Hematopoietic multipotent progenitor cell treated with erythropoietin and hydrocortisone succinate and interleukin-3 and kit ligand, for 15 days (in vitro differentiated cells): ENCODE measurements at places on chromosomes 13 and 19.

DNA sequence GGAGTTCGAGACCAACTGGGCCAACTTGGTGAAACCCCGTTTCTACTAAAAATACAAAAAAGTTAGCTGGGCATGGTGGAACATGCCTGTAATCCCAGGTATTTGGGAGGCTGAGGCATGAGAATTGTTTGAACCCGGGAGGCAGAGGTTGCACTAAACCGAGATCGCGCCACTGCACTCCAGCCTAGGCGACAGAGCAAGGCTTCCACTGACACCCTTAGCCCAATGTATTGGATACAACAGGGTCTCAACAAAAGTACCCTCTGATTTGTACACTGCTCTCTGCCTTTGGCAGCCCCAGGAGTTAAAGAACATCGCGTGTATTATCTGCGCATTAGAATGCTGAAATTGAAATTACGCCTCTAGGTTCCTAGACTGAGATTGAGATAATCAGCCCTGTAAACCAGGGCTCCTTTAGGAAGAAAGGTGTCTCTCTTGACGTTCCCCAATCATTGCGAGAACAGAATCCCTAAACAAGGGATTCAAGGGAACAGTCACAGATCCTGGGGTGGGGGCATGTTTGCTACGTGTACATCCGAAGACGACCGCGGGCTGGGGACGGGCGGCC is 21.9 kb downstream of the IPO5 start:
- no peak for DNase-seq

DNA sequence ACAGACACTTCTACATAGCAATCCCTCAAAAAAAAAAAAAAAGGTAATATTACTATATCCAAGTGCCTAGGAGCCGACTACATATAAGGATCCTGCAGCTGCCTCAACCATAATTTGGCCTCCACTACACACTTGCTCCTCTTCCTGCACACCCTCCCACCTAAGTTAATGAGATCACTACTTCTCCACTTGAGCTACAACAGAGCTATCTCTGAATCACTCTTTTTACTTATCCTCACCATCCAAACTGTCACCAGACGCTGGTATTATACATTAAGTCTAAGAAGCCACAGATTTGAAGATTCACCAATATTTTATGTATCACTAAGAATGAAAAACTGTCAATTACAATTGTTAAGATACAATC is 8.3 kb downstream of the OBI1 start:
- DNase-seq: no peak

- DNase-seq: no peak
Observed at GRCh38 chr13:36847606-36848005, 28.6 kb downstream of the RFXAP start.

DNA sequence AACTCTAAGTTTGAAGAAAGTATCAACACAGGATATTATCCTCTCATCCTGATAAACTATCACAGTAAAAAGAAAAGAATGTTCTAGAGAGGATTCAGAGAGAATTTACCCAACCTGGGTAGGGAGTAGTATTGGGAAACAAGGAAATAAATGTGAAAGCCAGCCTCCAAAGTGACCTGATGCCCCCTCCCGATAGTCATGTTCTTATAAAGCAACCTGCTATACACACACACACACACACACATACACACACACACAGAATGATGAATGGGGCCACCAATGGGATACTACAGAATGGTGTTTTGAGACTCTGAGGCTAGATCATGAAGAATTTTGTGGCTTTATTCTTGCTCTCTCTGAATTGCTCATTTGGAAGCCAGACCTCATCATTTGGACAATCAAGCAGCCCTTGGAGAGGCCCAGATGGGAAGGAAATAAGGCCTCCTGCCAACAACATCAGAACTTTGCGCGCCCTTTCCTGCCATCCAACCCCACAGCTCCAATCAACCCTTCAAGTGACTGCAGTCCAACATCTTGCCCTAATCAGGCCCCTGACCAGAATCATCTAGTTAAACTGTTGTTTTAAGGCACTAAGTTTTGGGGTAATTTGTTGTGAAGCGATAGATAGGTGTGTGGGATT is 807.9 kb upstream of the ARGLU1 start:
- no peak for DNase-seq

DNA sequence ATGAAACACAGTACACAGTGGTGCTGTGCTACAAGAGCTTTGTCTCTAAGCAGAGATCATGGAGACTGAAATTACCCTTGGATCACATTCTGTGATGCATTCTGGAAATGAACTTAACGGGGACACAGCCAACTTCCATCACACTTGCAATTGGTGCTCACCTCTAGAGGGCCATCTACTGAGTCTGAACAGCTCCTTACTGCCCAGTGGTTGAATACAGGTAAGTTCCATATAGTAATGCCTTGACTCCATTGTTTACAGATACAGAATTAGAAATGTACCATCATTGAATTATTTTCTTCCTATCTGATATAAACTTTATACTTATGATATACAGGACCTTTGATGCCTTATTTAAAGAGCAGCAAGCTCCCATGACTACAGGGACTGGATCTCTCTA is 686.4 kb downstream of the PCDH9 start:
- DNase-seq: no peak

- DNase-seq: no peak
Observed at GRCh38 chr13:97125810-97126738, 96.1 kb upstream of the MBNL2 start.

DNA sequence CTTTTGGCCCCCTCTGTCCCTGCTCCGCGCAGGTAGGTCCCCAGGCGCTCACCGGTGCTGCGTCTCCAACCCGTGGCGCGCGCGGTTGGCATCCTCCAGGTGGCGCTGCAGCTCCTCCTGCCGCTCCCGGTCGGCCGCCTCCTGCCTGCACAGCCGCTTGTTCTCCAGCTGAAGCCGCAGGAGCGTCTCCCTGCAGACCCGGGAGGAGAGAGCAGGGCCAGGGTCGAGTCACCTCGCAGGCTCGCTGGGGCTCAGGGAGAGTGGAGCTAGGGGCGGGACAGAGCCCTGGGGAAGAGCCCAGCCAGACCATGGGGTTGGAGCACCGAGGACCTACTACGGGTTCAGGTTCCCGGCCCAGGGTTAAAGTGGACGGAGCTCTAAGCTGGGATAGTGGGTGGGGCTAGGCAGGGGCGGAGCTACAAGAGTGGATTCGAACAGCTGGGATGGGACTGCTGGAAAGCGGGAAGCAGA is 9.3 kb downstream of the HOOK2 start:
- no peak for DNase-seq

DNA sequence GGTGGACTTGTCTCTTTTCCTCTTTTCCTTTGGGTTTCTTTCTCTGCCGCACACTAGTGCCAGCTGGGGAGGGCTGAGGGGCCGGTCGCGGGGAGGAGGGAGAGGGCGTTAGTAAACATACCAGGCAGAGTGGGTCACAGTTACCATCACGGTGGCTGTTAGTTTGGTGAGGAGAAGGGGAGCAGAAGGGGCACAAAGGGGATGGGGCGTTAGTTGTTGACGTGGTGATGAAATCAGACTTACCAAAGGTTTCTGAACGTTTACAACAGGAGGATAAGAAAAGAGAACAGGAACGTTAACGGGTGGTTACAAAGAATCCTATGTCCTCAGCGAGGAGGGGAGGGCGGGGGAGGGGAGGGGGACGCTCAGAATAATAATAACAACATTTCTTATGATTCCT is 77.9 kb downstream of the PTPRS start:
- no peak for DNase-seq

DNA sequence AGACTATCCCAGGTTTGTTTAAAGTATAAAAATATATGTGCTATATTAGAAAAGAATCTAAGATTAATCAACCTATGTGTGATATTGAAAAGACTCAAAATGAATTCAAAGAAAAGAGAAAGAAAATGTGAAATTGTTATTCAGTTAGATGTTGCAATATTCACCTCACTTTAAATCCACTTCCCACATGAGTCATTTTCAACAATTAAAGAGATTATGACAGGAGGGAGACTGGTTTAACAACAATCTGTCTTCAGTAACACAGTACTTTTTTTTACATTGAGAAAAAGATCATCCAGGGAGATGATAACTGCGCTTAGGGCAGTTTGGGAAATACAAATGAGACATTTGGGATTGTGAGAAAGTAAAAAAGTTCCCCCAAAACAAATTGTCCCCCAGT is 1246.2 kb downstream of the SLITRK1 start:
- no peak for DNase-seq

- DNase-seq: no peak
Observed at GRCh38 chr13:22757530-22758120, 423.2 kb upstream of the SGCG start.

- no peak for DNase-seq
Observed at GRCh38 chr19:41398598-41398997, 980 bp downstream of the BCKDHA start.

DNA sequence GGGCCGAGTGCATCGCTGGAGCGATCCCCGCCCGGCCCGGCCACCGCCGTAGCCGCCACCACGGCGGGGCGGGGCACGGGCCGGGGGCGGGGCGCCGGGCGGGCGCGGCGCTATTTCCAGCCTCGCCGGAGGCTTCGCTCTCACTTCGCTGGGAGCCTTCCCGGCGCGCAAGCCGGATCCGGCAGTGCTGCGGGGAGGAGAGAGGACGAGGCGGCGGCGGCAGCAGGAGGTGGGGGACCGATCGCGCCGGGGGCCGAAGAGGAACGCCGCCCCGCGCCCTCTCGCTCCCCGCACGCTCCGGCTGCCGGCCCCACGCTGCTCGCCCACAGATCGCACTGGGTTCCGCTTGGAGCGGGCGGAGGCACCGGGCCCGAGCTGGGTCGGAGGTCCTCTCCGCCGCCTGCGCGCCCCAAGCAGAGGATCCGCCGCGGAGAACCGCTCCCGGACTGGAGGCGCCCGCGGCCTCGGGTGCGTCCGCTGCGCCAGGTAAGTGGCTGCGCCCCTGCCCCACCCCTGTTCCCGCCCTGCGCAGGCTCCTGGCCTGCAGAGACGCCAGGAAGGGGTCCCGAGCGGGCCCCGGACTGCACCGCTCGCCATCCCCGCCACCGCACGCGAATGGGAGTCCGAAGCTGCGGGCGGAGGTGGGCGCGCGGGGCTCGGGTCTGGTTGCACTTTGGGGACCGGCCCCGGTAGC is at the start of gene CHST8:
TSS of gene CHST8 (plus strand) at position 143 of the 694 bp plus-strand sequence. CDS start 67,309 bp downstream, outside the sequence.
- no peak for DNase-seq

DNA sequence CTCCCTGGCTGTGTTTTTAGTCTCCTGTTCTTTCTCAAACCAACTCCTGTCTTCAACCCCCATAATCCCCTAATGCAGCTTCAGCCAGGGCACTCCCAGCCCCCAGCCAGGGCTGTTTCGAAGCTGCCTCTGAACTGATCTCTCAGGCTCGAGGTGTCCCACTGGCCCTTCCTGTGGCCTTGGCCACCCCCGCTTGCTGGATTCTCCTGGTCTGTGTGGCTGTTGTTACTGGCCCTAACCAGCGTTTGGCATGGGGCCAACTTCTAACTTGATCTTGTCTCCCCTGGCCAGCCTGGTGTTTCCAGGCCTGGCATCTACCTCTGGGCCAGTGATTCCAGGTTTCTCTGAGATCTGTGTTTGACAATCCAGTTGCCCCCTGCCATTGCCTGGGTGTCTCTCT is 11.0 kb downstream of the XAB2 start:
- no peak for DNase-seq

GRCh38 chr13:20501120-20501519 is 24.5 kb downstream of the CRYL1 start:
- no peak for DNase-seq

DNA sequence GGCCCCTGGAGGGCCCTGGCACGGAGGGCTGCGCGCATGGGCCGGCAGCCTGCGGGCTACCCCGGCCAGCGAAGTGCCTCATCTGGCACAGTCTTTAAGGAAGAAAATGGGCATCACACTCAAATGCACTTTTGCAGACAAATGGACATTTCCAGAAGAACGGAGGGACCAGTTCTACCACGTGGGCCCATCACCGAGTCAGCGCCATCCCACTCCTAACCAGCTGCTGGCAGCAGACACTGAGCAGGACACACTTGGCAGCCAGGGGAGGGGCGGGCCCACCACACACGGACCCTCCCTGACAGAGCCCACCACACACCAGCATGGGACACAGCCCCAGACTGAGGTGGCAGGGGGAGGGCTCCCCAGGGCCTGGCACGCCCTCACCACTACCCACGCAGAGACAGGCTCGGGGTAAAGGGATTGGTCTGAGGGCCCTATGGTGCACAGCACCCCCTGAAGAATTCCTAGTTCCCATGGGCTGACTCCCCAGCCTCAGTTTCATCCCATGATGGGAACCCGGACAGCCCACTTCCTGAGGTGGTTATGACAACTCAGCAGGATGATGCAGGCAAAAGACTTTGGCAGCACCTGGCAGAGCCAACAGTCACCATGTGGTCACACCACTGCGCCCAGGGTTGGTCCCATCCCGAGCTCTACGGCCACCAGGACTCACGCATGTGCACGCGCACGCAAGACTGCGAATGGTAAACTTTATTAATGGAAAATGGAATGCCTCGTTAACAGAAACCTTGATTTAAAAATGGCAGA is 18.7 kb upstream of the TINCR start:
- DNase-seq: no peak

GRCh38 chr13:45750566-45750965 is 48.4 kb downstream of the CBY2 start:
- DNase-seq: no peak

GRCh38 chr13:42055500-42056085 is 7.1 kb downstream of the DGKH start:
- DNase-seq: no peak
